Dermis microvascular lymphatic vessel endothelial cell (primary cell): ENCODE measurements at places on chromosomes 7 and 10. TPM values are rescaled to one million over a fixed set of nuclear protein-coding genes. Genes with fewer than 3 reads are reported as not detected.
A peak's percentile ranks its signal among the peaks of the same experiment; 100 is the strongest.

The SLC26A5 gene
- total RNA-seq, result 0.64 and 1.0 TPM in 2 replicates

The ZNF239 gene
- 0.13 and 0.25 TPM in 2 replicates for total RNA-seq

The BUB3 gene
- 148 and 222 TPM in 2 replicates for total RNA-seq

DNA sequence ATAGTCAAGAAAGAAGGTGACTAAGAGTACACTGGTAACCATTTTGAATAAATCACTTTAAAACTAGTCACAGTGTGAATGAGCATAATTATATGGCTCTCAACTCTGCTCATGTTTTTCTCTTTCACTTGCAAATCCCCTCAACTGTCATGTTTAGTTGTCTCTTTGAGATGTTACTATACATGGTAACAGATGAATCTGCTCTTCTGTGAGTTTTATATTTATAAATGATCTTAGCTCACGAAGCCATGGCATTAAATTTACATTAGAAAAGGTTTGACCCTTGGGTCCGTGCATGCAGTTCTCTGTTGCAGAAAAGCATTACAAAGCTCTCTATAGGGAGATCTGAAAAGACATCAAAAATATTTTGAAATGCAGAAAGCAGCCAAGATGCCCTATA lies 33.0 kb upstream of the LRRTM3 start:
- no peak for DNase-seq

GRCh38 chr7:134954197-134955082 lies 31.9 kb upstream of the AGBL3 start:
- peak; percentile 49 for DNase-seq

DNA sequence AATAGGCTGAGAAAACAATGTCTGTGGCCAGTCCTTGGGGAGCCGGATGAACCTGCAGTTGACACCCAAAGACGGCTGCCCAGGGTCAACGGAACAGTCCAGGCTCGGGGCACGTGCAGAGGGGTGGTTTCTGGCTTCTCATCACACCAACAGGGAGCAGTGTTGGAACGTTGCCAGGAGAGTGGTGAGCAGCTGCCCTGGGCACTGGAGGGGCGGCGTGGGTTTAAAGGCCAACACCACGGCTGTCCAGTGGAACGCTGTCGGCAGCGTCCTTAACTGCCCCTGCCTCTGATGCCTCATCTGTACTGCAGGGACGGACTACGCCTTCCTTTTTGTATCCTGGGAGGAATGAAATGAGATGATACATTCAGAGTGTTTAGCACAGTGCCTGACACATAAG lies 19.8 kb downstream of the JCAD start:
- DNase-seq, result peak; percentile 72

DNA sequence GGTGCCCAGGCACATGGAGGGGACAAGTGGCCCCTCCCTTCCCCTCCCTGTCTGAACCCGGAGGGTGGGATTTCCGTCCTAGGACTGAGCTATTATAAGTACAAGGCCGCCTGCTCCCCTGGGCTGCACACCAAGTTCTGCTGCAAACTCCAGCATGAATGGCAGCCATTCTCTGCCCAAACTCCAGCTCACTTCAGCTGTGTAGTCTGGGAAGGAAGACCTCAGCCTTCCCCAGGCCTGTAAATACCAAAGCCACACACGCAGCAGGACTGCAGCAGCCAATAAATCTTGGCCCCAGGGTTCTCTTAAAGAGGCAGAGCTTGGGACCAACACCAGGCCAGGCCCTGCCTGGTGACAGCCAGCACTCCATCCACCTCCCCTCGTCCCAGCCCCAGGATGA lies 291.3 kb upstream of the ZMIZ1 start:
- no peak for DNase-seq
